Activated CD8-positive, alpha-beta T cell treated with anti-CD3 and anti-CD28 coated beads, Interleukin-2, amount 10 ng/mL, durations not matched to agents 7 days and 5 days (primary cell): ENCODE measurements at places on chromosomes 2 and 18. TPM values are rescaled to one million over a fixed set of nuclear protein-coding genes. Genes with fewer than 3 reads are reported as not detected.

- H3K4me1 ChIP-seq, result peaks cover 34% of the 10 kb centered on the region
- H3K27ac ChIP-seq, result no peak overlapping the region
- H3K4me3 ChIP-seq, result no peak overlapping the region
- no peaks in the 10 kb centered on the region for H3K27me3 ChIP-seq
- H3K36me3 ChIP-seq, result peaks cover 41% of the 10 kb centered on the region
Observed at GRCh38 chr2:238009563-238009962, 42.7 kb downstream of the UBE2F start.

GRCh38 chr2:19885791-19886190 lies 16.0 kb downstream of the TTC32 start:
- H3K27me3 ChIP-seq, result no peaks in the 10 kb centered on the region
- no peak for DNase-seq
- H3K27ac ChIP-seq, result no peak overlapping the region

The PARD6G gene
- 0.18 TPM for total RNA-seq

The CARF gene
- 8.5 TPM for total RNA-seq

DNA sequence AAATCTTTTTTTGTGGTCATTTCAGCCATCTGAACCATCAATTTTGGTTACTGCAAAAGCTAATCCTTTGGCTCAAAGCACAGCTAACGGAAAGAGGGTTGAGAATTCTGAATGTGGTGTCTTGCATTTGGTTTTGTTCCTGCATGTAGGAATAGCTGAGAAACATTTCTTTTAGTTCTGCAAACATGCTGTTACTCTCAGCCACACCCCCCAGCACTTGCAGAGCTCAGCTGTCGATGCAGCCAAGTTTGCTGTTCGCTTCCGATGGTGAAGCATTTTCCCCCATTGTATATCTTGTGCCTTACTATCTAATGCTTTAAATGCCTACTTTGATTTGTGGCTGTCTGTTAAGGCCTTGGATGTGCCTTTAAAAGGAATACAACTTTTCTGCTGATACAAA lies 294.9 kb upstream of the FANCL start:
- no peaks in the 10 kb centered on the region for H3K4me1 ChIP-seq
- no peak for DNase-seq
- H3K27ac ChIP-seq, result no peak overlapping the region
- H3K4me3 ChIP-seq, result no peak overlapping the region

GRCh38 chr18:30088238-30089015 lies 954.1 kb downstream of the DSC3 start:
- DNase-seq, result no peak
- no peaks in the 10 kb centered on the region for H3K27me3 ChIP-seq
- H3K27ac ChIP-seq, result no peak overlapping the region
- H3K4me1 ChIP-seq, result no peaks in the 10 kb centered on the region
- no peak overlapping the region for H3K4me3 ChIP-seq

GRCh38 chr2:185608799-185609198 lies 129.8 kb upstream of the FSIP2 start:
- no peak for DNase-seq
- H3K27me3 ChIP-seq, result no peaks in the 10 kb centered on the region
- H3K27ac ChIP-seq, result no peak overlapping the region
- no peak overlapping the region for H3K4me3 ChIP-seq
- no peaks in the 10 kb centered on the region for H3K36me3 ChIP-seq
- H3K4me1 ChIP-seq, result no peaks in the 10 kb centered on the region

The NYAP2 gene
- total RNA-seq, result not detected

DNA sequence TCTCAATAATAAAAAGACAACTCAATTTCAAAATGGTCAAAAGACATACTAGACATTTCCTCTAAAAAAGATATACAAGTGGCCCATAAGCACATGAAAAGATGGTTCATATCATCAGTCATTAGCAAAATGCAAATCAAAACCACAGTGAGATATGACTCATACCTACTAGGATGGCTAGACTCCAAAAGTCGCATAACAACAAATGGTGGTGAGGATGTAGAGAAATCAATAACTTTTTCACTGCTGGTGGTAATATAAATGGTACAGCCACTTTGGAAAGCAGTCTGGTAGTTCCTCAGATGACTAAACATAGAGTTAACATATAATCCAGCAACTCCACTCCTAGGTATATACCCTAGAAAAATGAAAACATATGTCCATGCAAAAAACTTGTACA lies 242.3 kb upstream of the NOL4 start:
- no peaks in the 10 kb centered on the region for H3K27me3 ChIP-seq
- H3K36me3 ChIP-seq, result no peaks in the 10 kb centered on the region
- no peak overlapping the region for H3K27ac ChIP-seq
- DNase-seq, result no peak
- no peak overlapping the region for H3K4me3 ChIP-seq

GRCh38 chr2:201643216-201643890 lies at the start of gene TMEM237:
Gene TMEM237 (minus strand): TSS chr2:201643503. CDS start chr2:201643400, 103 bp downstream.
- peaks cover 5% of the 10 kb centered on the region for H3K36me3 ChIP-seq
- peak within 1 kb of the TSS; percentile 95 for H3K27ac ChIP-seq
- peak within 1 kb of the TSS; percentile 86 for H3K4me3 ChIP-seq
- peak; percentile 63 for DNase-seq
- peaks cover 23% of the 10 kb centered on the region for H3K4me1 ChIP-seq
- no peaks in the 10 kb centered on the region for H3K27me3 ChIP-seq

- no peak overlapping the region for H3K4me3 ChIP-seq
- H3K27ac ChIP-seq, result no peak overlapping the region
- DNase-seq, result no peak
- H3K36me3 ChIP-seq, result no peaks in the 10 kb centered on the region
- H3K27me3 ChIP-seq, result no peaks in the 10 kb centered on the region
- H3K4me1 ChIP-seq, result no peaks in the 10 kb centered on the region
Observed at GRCh38 chr2:58006256-58006951, 40.2 kb upstream of the VRK2 start.

- H3K4me3 ChIP-seq, result no peak overlapping the region
- DNase-seq, result no peak
- H3K36me3 ChIP-seq, result no peaks in the 10 kb centered on the region
- no peaks in the 10 kb centered on the region for H3K27me3 ChIP-seq
- no peaks in the 10 kb centered on the region for H3K4me1 ChIP-seq
- no peak overlapping the region for H3K27ac ChIP-seq
Observed at GRCh38 chr2:18987592-18988073, 370.8 kb downstream of the OSR1 start.

- no peak for DNase-seq
- no peak overlapping the region for H3K27ac ChIP-seq
- no peaks in the 10 kb centered on the region for H3K27me3 ChIP-seq
- no peak overlapping the region for H3K4me3 ChIP-seq
- H3K36me3 ChIP-seq, result peaks cover 3% of the 10 kb centered on the region
- H3K4me1 ChIP-seq, result peaks cover 43% of the 10 kb centered on the region
Observed at GRCh38 chr2:68383778-68384177, 18.7 kb downstream of the PLEK start.

GRCh38 chr2:196277002-196277401 lies 105.6 kb upstream of the STK17B start:
- DNase-seq, result peak; percentile 61
- peak overlapping the region; percentile 31 for H3K4me3 ChIP-seq
- H3K4me1 ChIP-seq, result peaks cover 48% of the 10 kb centered on the region
- peaks cover 17% of the 10 kb centered on the region for H3K36me3 ChIP-seq

DNA sequence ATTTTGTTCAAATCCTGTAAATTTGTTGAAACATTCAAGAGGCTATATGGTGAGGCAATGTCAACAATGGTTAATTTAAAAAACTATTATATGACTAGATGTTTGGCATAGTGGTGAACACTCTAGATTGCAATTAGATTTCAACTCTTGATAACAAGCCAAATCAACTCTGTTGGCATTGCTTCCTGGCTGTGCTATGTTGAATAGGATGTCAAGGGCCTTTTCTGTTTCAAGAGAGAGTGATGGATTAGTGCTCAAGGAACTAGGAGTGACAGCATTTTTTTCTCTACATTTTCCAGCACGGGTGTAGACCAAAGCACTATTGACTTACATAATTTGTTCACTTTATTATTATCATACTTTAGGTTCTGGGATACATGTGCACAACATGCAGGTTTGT lies 172.4 kb upstream of the KCNH7 start:
- DNase-seq, result no peak
- no peaks in the 10 kb centered on the region for H3K36me3 ChIP-seq
- no peak overlapping the region for H3K27ac ChIP-seq
- H3K4me1 ChIP-seq, result no peaks in the 10 kb centered on the region
- H3K4me3 ChIP-seq, result no peak overlapping the region
- H3K27me3 ChIP-seq, result no peaks in the 10 kb centered on the region

- no peak overlapping the region for H3K27ac ChIP-seq
- no peaks in the 10 kb centered on the region for H3K36me3 ChIP-seq
- no peak overlapping the region for H3K4me3 ChIP-seq
- DNase-seq, result no peak
Observed at GRCh38 chr2:207450186-207450585, 79.6 kb upstream of the CREB1 start.

DNA sequence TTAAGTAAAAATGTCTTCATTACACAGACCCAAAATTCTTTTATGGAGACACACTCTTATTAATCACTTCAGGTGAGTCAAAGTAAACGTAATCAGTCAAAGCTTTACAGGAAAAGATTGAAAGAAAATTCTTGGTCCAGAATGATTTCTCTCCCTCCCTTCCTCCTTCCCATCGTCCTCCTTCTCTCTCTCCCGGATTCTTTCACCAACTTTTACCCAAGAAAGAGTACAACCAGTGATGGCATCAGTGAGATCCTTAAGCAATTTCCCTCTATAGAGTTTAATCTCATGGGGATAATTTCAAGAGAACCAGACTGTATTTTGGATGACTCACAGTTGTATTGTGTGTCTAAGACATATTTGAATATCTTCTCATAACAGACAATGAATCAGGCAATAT lies 258.1 kb downstream of the ALK start:
- H3K27me3 ChIP-seq, result peaks cover 4% of the 10 kb centered on the region
- no peaks in the 10 kb centered on the region for H3K36me3 ChIP-seq
- no peak overlapping the region for H3K27ac ChIP-seq
- no peaks in the 10 kb centered on the region for H3K4me1 ChIP-seq
- DNase-seq, result no peak

DNA sequence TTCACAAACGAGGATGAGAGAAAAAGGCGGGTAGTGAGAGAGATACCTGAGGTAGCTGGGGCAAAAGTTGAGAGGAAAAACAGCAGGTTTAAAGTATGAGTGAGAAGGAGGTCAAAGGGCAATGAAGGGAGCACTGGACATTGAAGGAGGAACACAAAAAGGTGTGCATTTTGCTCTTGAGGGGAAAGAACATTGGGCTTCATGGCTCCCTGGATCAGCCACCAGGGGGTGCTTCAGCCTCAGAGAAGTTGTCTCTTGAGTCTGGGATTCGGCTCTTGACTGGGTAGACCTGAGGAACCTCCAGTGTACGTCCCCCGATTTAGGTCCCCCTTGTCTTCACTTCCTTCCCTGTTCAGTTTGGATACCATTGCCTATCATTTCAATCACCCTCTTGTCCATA lies 128.5 kb downstream of the RAPGEF4 start:
- H3K4me3 ChIP-seq, result no peak overlapping the region
- H3K36me3 ChIP-seq, result no peaks in the 10 kb centered on the region
- peak; percentile 56 for DNase-seq
- no peaks in the 10 kb centered on the region for H3K4me1 ChIP-seq
- H3K27ac ChIP-seq, result no peak overlapping the region

DNA sequence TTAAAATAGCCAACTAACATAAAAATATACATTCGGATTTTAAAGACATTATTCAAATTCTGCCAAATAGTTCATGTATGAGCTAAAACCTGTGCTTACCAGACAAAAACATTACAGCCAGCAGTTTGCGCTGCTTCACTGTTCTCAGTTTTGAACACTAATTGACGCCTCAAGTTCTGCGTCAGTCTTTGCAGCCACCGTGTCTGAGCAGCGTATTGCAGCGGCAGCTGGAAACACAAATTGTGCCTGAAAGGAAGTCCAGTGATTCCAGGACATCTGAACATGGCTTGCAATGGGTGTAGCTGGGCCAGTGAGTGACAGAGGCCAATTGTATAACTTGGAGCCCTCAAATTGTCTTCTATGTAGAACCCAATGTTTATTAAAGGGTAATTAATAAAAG lies 267.6 kb downstream of the TFCP2L1 start:
- no peak overlapping the region for H3K27ac ChIP-seq
- H3K36me3 ChIP-seq, result no peaks in the 10 kb centered on the region
- H3K27me3 ChIP-seq, result peaks cover 4% of the 10 kb centered on the region
- no peak overlapping the region for H3K4me3 ChIP-seq

The REG1B gene
- not detected for total RNA-seq

DNA sequence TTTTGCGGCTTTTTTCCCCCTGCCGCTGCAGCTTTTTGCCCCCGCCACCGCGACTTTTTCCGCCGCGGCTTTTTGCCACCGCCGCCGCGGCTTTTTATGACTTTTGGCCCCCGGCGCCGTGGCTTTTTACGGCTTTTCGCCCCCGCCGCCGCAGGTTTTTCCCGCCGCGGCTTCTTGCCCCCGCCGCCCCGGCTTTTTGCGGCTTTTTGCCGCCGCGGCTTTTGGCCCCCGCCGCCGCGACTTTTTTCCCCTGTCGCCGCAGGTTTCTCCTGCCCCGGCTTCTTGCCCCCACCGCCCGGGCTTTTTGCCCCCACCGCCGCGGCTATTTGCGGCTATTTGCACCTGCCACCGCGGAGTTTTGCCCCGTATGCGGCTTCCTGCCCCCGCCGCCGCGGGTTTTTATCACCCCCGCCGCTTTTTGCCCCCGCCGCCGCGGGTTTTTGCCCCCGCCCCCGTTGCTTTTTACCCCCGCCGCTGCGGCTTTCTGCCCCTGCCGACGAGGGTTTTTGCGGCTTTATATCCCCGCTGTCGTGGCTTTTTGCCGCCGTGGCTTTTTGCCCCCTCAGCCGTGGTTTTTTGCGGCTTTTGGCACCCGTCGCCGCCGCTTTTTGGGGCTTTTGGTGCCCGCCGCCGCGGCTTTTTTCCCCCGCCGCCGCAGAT lies 2750.9 kb downstream of the RPIA start:
- H3K27ac ChIP-seq, result no peak overlapping the region
- DNase-seq, result no peak
- H3K4me3 ChIP-seq, result no peak overlapping the region
- H3K36me3 ChIP-seq, result peaks cover 5% of the 10 kb centered on the region
- H3K27me3 ChIP-seq, result peaks cover 6% of the 10 kb centered on the region
